ENCODE measurements at places on chromosomes 11 and 22.
A peak's percentile ranks its signal among the peaks of the same experiment; 100 is the strongest.

DNA sequence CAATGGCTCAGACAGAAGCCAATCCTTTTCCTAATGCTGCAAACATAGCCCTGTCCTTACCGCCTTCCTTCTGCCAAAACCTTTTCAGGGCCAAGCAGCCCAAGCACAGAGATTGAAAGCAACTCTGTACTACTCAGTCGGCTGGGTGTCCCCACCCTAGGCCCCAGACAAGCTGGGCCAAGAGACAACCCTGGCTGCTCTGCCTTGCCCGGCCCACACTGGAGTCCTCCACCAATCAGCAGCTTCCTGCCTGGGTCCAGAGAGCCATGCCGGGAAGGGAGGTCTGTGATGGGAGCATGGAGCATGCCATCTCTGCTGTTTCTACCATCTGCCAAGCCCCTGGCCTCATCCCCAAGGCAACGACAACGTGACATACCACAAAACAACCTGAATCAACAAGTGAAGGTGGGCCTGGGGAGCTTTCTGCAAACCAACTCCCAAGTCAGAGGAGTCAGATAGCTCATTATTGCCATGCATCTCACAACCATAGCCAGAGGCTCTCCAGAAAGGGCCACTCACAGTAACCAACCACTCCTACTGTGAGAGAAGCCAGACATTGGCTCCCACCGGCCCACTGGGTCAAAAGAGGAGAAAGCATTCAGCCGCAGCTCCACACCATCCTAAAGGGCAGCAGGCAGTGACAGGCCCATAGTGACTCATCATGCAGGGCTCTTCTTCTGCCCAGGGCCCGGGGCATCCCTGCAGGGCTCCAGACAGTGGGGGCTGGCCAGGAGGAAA is 18.2 kb downstream of the PATZ1 start:
- no peak for DNase-seq

DNA sequence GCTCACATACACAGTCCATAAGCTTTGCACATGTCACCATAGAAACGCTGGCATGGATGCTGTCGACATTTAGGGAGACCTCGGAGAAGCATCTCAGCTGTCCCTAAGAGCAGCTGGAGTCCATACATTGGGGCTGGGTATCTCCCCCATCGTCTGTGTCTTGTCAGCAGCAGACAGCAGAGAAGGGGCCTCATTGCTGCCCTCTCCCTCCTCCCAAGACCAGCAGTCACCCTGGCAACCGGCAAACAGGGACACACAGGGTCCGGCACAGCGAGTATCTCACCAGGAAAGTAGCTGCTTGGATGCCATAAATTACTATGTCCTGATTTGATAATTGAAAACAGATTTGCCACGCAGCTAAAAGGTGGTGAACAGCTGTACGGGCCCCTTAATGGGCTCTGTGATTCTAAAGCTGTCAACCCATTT is 84.4 kb downstream of the CD44 start:
- DNase-seq = no peak

GRCh38 chr22:35681454-35682052 is 33.3 kb downstream of the APOL6 start:
- no peak for DNase-seq

DNA sequence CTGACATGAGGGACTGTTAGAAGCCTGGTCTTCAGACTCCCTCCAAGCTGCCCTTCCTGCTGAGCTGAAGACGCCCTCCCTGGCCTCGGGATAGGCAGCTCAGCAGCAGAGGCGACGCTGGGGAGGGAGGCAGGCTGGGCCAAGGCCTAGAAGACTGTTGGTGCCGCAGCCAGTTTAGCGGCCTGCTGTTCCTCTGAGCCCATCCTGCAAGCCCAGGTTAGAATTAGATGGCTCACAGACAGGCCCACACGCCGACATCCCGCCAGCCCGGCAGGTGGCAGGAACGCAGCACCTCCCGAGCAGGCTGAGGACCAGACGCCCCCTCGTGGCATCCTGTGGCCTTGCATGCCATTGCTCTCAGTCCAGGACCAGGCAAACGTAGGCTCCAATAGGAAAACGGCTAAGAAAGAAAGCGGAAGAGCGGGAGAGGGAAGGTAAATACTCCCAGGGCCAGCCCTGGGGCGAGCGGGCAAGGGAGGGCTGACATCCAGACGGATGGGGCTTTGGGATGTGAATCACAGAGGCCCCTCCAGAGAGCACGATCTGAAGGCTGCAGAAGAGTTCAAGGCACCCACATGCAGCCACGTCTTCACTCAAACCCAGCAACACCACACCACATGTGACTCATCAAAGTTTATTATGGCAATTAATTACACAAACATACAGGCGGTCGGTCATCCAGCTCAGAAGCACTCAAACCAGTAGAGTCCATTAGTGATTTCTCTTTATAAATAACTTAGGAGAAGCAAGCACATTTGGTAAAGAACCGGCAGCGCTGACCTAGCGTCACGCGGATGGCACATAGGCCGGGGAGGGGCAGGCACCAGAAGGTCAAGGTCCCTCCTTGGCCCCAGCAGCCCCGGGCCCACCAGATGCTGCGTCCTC is 27.6 kb downstream of the CD5 start:
- peak; percentile 97 for DNase-seq

- DNase-seq = no peak
Measured at GRCh38 chr11:108501396-108501795, 3.2 kb upstream of the POGLUT3 start.

DNA sequence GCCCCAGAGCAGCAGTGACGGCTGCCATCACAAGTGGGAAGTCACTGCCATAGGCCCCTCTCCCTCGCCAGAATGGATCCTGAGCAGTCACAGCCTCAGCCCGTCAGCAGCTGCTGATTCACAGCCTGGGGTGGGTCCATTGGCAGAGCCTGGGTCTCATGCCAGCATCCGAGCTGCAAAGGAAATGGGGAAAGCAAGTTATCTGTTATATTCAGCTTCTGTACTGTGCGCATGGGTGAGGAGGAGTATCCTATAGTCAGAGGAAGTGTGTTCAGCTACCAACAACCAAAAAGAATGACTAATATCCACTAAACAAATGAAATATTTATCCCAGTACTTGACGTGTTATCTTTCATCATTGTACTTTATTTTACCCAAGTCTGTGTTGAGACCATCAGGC is 119.7 kb downstream of the RCN1 start:
- DNase-seq = peak; percentile 11

DNA sequence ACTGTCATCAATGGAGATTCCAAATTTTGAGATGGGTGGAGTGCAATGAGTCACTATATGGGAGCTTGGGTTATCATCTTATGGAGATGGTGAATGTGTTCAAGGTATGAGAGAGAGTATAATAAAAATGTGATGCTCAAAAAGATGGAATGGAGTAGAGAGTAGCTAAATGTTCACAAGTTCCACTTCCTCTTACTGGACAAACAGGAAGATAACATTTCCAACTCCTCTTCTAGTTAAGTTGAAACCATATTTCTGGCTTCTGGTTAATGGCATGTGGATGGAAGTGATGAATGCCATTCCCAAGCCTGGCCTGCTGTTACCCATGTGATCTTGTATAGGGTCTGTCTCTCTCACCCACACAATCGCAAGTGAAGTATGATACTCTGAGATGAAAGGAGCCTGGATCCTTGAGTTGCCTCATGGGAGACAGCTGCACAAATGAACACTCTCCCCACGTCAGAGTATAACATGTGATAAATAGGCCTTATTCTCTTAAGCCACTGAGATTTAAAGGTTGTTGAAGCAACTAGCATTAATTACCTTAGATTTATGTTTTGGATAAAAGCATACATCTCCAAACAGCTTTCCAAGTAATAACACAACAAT is 111.0 kb downstream of the RAB38 start:
- DNase-seq = no peak

GRCh38 chr11:16909359-16910035 is 104.7 kb downstream of the PLEKHA7 start:
- DNase-seq = no peak

DNA sequence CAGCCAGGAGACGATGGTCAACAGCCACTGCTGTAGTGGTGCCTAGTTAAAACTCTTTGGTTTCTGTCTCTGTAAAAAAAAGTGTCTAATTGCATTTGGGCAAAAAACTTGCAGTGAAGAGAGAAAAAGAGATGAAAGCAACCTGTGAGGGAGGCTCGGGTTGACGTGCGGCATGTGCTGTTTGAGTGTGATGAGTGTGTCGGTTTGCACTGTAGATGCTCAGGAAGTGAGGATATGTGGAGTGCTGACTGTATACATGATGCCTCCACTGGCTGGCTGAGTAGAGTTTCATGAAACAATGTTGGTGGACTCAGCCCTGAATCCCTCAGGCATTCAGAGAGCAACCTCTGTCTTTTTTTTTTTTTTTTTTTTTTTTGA is 4.3 kb upstream of the DGCR6L start:
- DNase-seq = no peak

DNA sequence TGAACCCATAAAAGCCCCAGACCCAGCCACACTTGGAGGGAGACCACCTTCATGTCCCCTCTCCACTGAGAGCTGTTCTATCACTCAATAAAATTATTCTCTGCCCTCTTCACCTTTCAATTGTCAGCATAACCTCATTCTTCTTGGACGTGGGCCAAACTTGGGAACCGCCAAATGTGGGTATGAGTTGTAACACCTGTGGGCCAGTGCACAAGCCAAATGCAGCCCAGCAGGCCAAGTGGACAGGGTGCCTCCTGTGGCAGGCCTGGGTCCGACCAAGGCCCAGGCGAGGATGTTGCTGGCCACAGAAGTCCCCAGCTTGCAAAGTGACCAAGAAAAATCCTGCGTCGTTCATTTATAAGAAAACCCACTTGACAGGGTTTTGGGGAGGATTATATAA is 621.2 kb downstream of the METTL15 start:
- DNase-seq = no peak

GRCh38 chr11:3002351-3002861 is 10.3 kb upstream of the NAP1L4 start:
- no peak for DNase-seq

GRCh38 chr22:31323578-31324550 is 22.3 kb downstream of the PATZ1 start:
- no peak for DNase-seq

DNA sequence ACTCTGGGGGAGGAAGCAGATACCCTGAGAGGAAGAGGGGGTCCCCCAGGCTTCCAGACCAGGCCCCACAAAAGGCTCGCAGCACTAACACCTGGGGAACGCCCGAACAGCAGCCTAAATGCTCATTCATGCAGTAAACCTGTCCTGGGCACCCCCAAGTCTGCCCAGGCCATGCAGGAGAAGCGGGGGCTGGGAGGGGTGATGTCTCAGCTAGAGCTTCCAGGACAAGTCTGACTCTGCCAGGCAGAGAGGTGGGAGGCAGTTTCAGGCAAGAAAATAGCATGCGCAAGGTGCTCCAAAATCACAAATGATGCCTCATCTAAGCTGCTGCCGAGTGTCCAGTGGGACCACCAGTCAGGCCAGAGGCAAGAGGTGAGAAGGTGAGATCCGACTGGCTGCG is 14.6 kb downstream of the CABP7 start:
- DNase-seq = no peak

DNA sequence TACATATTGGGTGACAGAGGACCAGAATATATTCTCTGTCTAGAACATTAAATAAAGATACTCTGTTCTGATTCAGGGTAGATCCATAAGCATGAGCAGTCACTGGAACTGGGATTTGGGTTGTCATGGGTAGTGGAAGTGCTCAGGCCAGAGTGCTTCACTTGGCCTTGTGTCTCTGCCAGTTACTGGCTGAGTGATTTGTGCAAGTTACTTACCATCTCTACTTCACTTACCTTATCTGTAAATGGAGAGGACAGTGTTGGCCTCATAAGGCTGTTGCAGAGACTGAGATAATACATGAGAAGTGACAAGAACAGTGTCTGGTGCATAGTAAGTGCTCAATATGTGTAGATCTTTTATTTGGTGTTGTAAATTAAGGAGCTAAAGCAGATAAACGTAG is 17.6 kb downstream of the ATXN10 start:
- DNase-seq = no peak

DNA sequence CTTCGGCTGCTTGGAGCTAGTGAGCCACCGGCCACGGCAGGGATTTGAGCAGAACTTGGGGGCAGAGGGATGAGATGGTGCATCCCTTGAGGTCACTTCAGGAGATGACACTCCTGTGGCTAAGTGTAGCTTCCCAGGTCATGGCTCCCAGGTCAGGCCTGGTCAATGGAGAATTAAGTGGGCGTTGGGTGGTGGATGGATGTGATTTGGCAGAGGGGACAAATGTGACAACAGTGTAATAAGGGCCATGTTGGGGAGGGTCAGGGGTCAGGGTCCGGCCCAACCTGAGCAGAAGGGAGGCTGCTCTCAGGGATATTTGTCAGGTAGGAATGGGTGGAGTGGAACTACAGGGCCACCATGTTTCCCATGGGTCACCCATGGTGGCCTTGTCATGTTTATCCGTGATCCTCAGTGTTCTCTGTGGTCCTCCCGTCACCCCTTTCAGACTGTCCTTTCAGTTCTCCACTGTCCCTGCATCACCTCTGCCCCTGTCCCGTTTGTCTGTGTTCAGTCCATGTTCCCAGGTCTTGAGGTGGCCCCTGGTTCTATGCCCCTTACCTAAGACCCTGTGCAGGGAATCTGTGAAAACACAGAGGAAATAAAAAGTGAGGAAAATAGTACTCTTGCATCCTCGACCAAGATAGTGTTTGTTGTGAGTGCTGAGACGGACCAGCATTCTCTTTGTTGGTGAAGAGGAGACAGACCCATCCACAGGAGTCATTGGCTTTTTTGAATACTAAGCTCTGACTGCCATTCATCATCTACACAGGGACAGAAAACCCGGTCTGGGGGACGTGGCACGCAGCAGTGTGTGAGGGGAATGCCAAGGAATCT is 6.1 kb downstream of the SLC25A1 start:
- DNase-seq = no peak

GRCh38 chr11:103902994-103903393 is 133.4 kb upstream of the DDI1 start:
- DNase-seq = no peak

GRCh38 chr11:118996926-118997626 is 862 bp upstream of the CENATAC start:
- peak; percentile 73 for DNase-seq

- no peak for DNase-seq
Measured at GRCh38 chr11:21177379-21177778, 508.0 kb downstream of the NELL1 start.

All from hepatic stellate cell (primary cell).